ENCODE measurements at places on chromosomes 3 and 15.
A peak's percentile ranks its signal among the peaks of the same experiment; 100 is the strongest.

DNA sequence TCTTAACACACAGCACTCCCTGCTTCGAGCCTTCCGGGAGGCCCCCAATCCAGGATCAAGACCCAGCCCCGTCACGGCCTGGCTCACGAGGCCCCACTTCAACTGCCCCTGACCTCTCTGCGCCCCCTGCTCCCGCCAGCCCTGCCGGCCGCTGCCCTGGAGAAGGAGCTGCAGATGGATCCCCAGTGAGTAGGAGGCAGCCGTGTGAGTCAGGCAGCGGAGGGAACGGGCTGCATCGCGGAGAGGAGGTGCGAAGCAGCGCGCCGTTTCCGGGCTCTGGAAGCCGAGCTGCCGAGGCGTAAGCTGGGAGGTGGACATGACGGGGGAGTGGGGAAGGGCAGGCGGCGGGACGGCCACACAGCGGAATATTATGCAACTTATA is 133.4 kb downstream of the TPRA1 start:
- H3K27me3 ChIP-seq: peaks cover 38% of the 10 kb centered on the region
- H3K4me3 ChIP-seq: no peak overlapping the region
- H3K4me1 ChIP-seq: peaks cover 38% of the 10 kb centered on the region
- no peak for DNase-seq

- H3K27me3 ChIP-seq: no peaks in the 10 kb centered on the region
- H3K4me1 ChIP-seq: peaks cover 2% of the 10 kb centered on the region
- no peak for DNase-seq
These were observed 1135.1 kb downstream of the TUSC7 start for GRCh38 chr3:117844676-117845075.

DNA sequence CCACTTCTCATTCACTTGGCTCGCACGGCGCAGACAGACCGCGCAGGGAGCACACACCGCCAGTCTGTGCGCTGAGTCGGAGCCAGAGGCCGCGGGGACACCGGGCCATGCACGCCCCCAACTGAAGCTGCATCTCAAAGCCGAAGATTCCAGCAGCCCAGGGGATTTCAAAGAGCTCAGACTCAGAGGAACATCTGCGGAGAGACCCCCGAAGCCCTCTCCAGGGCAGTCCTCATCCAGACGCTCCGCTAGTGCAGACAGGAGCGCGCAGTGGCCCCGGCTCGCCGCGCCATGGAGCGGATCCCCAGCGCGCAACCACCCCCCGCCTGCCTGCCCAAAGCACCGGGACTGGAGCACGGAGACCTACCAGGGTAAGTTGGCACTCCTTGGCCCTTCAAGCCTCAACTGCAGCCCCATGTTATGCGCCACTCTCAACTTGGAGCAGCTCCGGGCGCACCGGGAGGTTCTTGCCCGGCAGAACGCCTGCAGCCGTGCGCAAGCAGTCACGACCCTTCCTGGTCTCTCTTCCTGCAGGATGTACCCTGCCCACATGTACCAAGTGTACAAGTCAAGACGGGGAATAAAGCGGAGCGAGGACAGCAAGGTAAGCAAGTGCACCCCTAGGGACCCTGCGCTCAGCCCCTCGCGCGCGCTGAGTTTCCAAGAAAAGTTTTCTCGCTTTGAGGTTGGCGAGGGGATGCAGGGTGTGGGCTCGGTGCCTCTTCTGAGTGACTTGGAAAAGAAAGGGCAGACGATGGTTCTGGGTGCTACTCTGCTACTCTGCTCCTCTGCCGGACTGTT is at the start of gene BHLHE40:
Gene BHLHE40, plus strand, starts transcription at position 10 of the 801 bp plus-strand sequence. Its CDS starts 282 bp downstream, at position 292.
- peaks cover 21% of the 10 kb centered on the region for H3K27me3 ChIP-seq
- H3K4me3 ChIP-seq: peak within 1 kb of the TSS; percentile 77
- no peaks in the 10 kb centered on the region for H3K36me3 ChIP-seq
- no peak within 1 kb of the TSS for H3K27ac ChIP-seq
- peaks cover 24% of the 10 kb centered on the region for H3K4me1 ChIP-seq

GRCh38 chr3:10002951-10003350 is 16.3 kb upstream of the EMC3 start:
- no peak overlapping the region for H3K4me3 ChIP-seq
- no peaks in the 10 kb centered on the region for H3K4me1 ChIP-seq
- no peak for DNase-seq
- H3K27ac ChIP-seq: no peak overlapping the region
- H3K27me3 ChIP-seq: no peaks in the 10 kb centered on the region

GRCh38 chr3:42612217-42612616 is 11.7 kb downstream of the NKTR start:
- H3K27ac ChIP-seq: no peak overlapping the region
- no peak for DNase-seq
- no peaks in the 10 kb centered on the region for H3K27me3 ChIP-seq
- H3K4me3 ChIP-seq: no peak overlapping the region

DNA sequence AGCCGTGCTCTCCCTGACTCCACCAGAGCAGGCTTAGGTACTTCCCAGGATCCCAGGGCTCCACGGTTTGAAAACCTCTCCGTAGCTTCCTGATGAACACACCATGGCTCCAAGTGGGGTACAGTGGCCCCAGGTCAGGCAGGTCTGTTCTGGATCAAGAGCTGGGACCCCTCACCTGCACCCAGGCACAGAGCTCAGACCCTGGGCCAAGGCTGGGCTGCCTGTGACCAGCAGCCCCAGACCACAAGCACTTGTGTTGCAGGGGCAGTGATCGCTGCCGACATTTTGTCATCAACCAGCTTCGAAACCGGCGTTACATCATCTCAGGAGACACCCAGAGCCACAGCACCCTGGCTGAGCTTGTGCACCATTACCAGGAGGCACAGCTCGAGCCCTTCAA is 5.3 kb downstream of the SH2D7 start:
- DNase-seq: no peak
- no peak overlapping the region for H3K27ac ChIP-seq
- no peaks in the 10 kb centered on the region for H3K36me3 ChIP-seq
- H3K4me3 ChIP-seq: no peak overlapping the region

- H3K27me3 ChIP-seq: no peaks in the 10 kb centered on the region
- peaks cover 3% of the 10 kb centered on the region for H3K4me1 ChIP-seq
- no peaks in the 10 kb centered on the region for H3K36me3 ChIP-seq
- no peak overlapping the region for H3K4me3 ChIP-seq
These were observed 40.5 kb upstream of the CSPG4 start for GRCh38 chr15:75753145-75753544.

- H3K4me1 ChIP-seq: no peaks in the 10 kb centered on the region
- no peak for DNase-seq
- H3K27me3 ChIP-seq: no peaks in the 10 kb centered on the region
- H3K36me3 ChIP-seq: no peaks in the 10 kb centered on the region
- no peak overlapping the region for H3K27ac ChIP-seq
These were observed 545.3 kb downstream of the GBE1 start for GRCh38 chr3:81216192-81216591.

GRCh38 chr3:168360993-168361392 is 265.3 kb upstream of the GOLIM4 start:
- no peaks in the 10 kb centered on the region for H3K36me3 ChIP-seq
- no peak overlapping the region for H3K4me3 ChIP-seq
- H3K27me3 ChIP-seq: no peaks in the 10 kb centered on the region
- H3K4me1 ChIP-seq: peaks cover 4% of the 10 kb centered on the region
- no peak for DNase-seq
- H3K27ac ChIP-seq: no peak overlapping the region

- no peak overlapping the region for H3K27ac ChIP-seq
- H3K4me1 ChIP-seq: peaks cover 1% of the 10 kb centered on the region
- H3K4me3 ChIP-seq: no peak overlapping the region
- no peak for DNase-seq
These were observed 28.3 kb downstream of the MITF start for GRCh38 chr3:69767571-69767970.

- H3K36me3 ChIP-seq: no peaks in the 10 kb centered on the region
- H3K4me1 ChIP-seq: no peaks in the 10 kb centered on the region
- peaks cover 2% of the 10 kb centered on the region for H3K27me3 ChIP-seq
- H3K27ac ChIP-seq: no peak overlapping the region
- DNase-seq: no peak
- no peak overlapping the region for H3K4me3 ChIP-seq
These were observed 30.9 kb downstream of the EAF1 start for GRCh38 chr3:15458212-15458780.

DNA sequence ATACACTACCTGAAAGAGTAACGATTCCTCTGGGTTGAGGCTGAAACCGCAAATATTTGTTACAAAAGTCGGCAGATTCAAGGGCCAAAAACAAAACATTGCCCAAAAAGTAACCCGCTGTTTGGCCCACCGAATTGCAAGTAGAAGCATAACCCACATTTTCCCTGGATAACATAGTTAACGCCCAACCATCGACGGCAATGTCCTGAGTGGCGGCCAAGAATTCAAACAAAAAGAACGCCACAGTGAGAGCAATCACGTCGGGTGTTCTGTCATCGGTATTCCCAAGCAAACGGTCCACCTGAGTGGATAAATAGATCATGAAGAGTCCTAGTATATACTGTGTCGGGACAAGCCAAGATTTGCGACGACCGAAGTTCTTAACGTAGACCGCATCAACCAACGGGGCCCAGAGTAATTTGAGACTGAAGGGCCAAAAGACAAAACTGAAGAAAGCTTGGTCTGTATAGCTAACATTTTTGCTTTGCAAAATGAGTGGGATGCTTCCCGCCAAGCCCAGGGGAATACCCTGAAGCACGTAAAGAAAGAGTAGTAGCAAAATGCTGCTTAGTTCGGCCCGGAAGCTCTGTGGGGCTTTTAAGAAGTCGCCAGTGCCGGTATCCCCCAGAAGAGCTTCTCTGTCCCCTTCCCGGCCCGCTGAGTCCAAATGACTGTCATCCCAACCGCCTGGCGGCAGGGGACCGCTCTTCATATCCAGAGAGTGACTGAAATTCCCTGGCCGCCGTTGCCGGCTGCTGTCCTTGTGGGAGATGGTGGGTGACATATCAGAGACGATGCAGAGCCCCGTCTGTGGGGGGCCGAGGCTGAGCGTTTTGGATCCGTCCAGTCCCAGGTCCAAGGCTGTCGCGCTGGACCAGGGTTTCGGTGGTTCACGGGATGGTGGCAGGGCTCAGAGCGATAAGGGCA is 750 bp downstream of the SLC33A1 start:
- H3K27me3 ChIP-seq: no peaks in the 10 kb centered on the region
- peak overlapping the region; percentile 93 for H3K4me3 ChIP-seq
- DNase-seq: peak; percentile 35
- H3K36me3 ChIP-seq: no peaks in the 10 kb centered on the region
- H3K27ac ChIP-seq: peak overlapping the region; percentile 68

- no peaks in the 10 kb centered on the region for H3K27me3 ChIP-seq
- peaks cover 14% of the 10 kb centered on the region for H3K4me1 ChIP-seq
- H3K4me3 ChIP-seq: no peak overlapping the region
- no peak for DNase-seq
These were observed 41.9 kb downstream of the SMAD6 start for GRCh38 chr15:66743703-66744536.

- H3K27me3 ChIP-seq: no peaks in the 10 kb centered on the region
- no peak for DNase-seq
- H3K4me1 ChIP-seq: peaks cover 2% of the 10 kb centered on the region
- H3K4me3 ChIP-seq: no peak overlapping the region
- H3K36me3 ChIP-seq: no peaks in the 10 kb centered on the region
- no peak overlapping the region for H3K27ac ChIP-seq
These were observed 91.6 kb upstream of the KLHL25 start for GRCh38 chr15:85886309-85886811.

- H3K27ac ChIP-seq: no peak overlapping the region
- H3K4me3 ChIP-seq: no peak overlapping the region
- DNase-seq: no peak
- H3K4me1 ChIP-seq: no peaks in the 10 kb centered on the region
These were observed 280.3 kb downstream of the ZPLD1 start for GRCh38 chr3:102715030-102715697.

DNA sequence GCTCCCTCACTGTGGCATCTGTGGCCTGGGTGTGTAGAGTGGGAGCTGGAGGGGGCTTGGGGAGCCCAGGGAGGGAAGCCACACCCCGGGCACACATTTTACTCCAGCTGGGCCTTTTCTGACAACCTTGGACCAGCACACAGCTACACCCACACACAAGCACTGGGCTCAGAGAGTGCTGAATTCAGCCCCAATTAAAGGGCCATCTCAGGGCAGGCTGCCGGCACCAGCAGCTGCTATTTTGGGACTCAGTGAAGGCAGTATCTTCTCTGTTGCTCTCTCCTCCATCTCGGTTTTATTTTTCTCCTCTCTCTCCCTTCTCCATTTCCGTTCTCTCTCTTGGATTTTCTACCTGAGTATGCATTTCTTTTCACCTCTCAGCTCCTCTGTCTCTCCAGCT is 19.1 kb upstream of the TBC1D21 start:
- H3K36me3 ChIP-seq: no peaks in the 10 kb centered on the region
- no peak overlapping the region for H3K4me3 ChIP-seq
- no peak overlapping the region for H3K27ac ChIP-seq
- DNase-seq: no peak

GRCh38 chr15:70910958-70911357 is 18.3 kb downstream of the LRRC49 start:
- H3K36me3 ChIP-seq: peaks cover 11% of the 10 kb centered on the region
- H3K27ac ChIP-seq: no peak overlapping the region
- no peaks in the 10 kb centered on the region for H3K4me1 ChIP-seq
- DNase-seq: no peak
- H3K4me3 ChIP-seq: no peak overlapping the region

DNA sequence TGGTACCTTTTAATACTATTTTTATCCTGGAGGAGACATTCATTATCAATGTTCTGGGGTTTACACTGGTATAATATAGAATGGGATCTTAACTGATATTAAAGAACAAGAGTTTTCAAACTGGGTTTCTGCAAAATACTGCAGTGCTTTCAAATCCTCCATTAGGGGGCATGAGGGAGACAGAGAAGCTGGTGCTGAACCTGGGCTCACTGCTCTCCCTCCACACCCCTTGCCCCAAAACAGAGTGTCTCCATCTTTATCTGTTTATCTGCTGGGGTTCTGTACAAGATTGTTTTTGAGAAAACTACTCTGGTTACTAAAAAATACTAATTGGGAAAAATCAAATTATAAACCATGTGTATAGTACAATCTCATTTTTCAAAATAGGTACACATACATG is 41.7 kb downstream of the CADPS start:
- no peaks in the 10 kb centered on the region for H3K36me3 ChIP-seq
- H3K4me3 ChIP-seq: no peak overlapping the region
- no peak for DNase-seq

GRCh38 chr3:139129892-139130291 is 85.2 kb upstream of the PRR23C start:
- H3K27ac ChIP-seq: no peak overlapping the region
- no peaks in the 10 kb centered on the region for H3K4me1 ChIP-seq
- no peak overlapping the region for H3K4me3 ChIP-seq
- no peak for DNase-seq
- H3K27me3 ChIP-seq: no peaks in the 10 kb centered on the region
